Activated T-helper 1 cell treated with Interleukin-2 at 50 U/mL for 16 hours (primary cell): ENCODE measurements at places on chromosomes 6 and 20.

- no peak for DNase-seq
Measured at GRCh38 chr20:50335105-50335504, 144.5 kb downstream of the CEBPB start.

- no peak for DNase-seq
Measured at GRCh38 chr20:34506480-34506879, 9.7 kb upstream of the DYNLRB1 start.

DNA sequence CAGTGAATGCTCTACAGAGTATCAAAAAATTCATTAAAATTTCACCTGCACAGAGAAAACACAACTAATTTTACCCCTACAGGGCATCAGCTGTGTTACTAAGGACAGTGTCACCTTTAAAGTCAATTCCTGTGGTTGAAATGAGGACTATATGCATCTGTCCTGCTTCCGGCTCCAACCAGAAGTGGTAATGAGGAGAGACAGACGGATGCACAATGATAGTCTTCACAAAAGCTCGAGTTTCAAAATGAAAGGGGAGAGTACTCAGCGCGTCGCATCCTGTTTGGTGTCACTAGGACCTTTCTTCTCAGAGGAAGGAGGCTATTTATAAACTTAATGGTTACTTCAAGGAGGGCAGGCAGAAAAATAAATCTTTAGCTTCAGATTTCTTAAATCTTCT lies 86.5 kb downstream of the LYRM4 start:
- peak; percentile 17 for DNase-seq

GRCh38 chr6:45477790-45478189 lies 100.1 kb upstream of the SUPT3H start:
- no peak for DNase-seq

DNA sequence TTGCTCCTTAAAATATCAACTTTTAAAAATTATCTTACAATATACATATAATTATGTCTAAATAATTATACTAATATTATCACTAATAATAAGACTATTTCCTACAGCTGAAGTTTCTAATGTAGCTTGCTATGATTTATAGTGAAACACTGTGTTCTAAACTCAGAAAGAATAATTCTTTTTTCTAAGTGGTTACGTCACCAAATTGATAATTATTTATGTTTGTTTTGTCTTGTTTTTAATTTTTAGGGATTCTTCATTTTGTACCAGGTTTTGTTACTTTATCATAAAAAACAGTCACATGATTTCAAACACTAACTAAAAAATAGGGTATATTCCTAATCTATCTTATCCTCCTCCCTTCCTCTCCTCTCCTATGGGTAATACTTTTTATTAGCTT lies 662.1 kb downstream of the FRK start:
- DNase-seq: no peak

DNA sequence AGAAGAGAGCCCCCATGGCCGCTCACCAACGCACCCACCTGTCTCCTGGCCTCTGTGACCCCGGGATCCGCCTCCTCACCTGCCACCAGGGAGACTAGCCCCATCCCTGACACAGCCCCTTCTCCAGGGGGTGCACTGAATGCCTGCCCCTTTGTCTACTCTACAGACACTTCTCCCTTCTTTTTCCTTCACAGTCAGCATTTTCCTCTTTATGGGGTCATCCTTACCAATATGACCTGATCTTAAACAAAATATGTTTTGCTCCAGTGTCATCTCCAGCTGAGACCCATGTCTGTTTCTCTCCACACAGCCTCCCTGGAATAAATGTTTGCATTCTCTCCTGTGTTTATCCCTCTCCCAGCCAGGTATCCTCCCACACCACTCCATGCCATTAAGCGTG lies 14.6 kb upstream of the CCR6 start:
- no peak for DNase-seq

- no peak for DNase-seq
Measured at GRCh38 chr20:49450281-49450721, 32.2 kb downstream of the KCNB1 start.

DNA sequence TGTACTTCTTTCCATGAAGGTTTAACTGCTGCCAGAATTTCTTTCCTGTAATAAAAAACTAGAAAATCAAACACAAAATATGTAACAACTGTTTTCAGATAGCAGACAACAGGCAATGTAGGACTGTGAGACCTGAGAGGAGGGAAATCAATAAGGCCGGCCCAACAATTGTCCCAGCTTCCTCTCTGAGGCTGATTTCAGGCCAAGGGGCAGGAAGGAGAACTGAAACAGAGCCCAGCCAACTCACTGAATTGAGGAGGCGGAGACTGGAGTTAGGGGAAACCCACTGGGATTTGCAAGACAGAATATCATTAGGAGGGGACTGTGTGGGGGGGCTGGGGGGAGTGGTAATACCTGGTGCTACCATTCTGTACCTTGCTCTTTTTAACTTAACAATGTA lies 42.2 kb downstream of the FLRT3 start:
- DNase-seq: no peak

- no peak for DNase-seq
Measured at GRCh38 chr6:130107710-130108109, 89.3 kb downstream of the L3MBTL3 start.

- peak; percentile 24 for DNase-seq
Measured at GRCh38 chr20:51800060-51800871, 2.1 kb downstream of the SALL4 start.

DNA sequence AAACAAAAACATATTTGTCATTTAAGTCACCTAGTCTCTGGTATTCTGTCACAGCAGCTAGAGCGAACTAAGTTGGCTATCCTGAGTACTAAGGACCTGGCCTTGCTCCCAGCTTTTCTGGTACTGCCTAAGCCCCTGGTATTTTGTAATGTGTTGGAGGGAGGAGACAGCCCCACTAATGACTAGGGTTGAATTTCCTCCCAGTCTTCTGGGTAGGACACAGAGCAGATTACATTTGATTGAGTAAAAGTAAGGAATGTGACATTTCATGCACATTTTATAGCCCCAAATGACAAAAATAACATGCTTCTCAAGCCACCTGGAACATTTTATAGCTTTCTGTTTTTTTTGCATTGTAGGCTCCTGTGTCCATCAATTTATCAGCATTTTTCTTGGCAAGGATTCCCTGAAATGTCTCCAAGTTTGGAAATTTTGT lies 47.9 kb upstream of the DDR1 start:
- DNase-seq: no peak

- no peak for DNase-seq
Measured at GRCh38 chr6:5667737-5668136, 339.0 kb downstream of the NRN1 start.

- no peak for DNase-seq
Measured at GRCh38 chr6:35733633-35734032, 3.2 kb upstream of the ARMC12 start.

GRCh38 chr6:31353384-31353945 lies 3.5 kb downstream of the HLA-B start:
- DNase-seq: no peak

DNA sequence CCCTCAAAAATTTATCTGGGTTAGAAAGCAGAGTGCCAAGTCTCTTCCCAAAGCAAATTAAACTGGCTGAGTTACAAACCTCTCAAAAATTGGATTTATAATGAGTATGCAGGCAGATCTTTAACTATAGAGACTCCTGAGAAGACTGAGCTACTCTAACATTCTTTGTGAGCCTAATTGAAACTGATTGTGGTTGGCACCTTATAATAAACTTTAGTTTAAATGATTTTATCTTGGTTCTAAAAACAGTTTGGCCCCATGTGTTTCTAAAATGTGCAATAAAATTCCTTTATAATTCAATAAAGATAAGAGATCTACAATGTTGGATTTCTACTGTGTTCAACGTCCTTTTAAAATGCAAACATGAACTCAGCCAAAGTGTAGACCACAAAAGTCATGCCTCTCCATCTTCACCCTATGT lies 480.2 kb upstream of the RNF217 start:
- no peak for DNase-seq
